Activated naive CD4-positive, alpha-beta T cell treated with anti-CD3 and anti-CD28 coated beads, Interleukin-2, amount 50 U/mL, for 72 hours (primary cell): ENCODE measurements at places on chromosomes 3 and 15. TPM values are rescaled to one million over a fixed set of nuclear protein-coding genes. Genes with fewer than 3 reads are reported as not detected.

DNA sequence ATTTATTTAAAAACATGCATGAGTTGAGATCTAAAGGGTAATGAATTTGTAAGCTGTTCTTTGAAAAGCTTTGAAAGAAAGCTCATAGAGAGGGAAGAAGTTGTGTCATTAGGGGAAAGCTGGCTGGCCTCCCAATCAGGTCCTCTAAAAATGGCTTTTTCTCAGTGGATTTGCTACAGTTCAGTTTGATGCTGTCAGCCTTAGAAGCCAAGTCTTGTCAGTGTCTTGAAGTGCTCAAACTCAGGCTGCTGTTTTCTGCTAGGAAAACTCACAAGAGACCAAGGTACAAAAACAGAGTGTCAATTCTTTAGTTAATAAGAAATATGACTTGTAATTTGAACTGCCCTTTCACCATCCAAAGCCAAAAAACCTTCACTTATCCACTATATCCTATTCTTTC, 243.8 kb downstream of the OTOL1 start:
- DNase-seq: no peak

Gene LRRC15
- not detected for total RNA-seq

Gene MYL3
- total RNA-seq: not detected

Gene LRTM1
- total RNA-seq: not detected
